ENCODE measurements at places on chromosomes 5 and 9. TPM values are rescaled to one million over a fixed set of nuclear protein-coding genes. Genes with fewer than 3 reads are reported as not detected.

DNA sequence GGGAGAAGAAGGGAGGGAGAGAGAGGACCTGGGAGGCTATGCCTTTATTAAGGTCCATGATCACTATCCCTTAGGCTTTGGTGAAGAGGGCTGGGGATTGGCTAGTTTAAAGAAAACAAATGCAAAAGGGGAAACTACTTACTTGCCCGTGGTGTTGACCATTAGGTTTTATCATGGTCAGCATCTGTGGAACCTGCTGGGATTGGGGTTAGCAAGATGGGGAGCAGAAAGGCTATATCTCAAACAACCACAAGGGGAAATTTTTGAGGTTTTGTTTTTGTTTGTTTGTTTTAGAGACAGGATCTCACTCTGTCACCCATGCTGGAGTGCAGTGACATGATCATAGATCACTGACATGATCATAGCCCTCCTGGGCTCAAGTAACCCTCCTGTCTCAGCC lies 9.0 kb upstream of the RAD23B start:
- DNase-seq: no peak

GRCh38 chr5:129972465-129973141 lies 68.3 kb downstream of the CHSY3 start:
- no peak for DNase-seq

GRCh38 chr5:129672006-129672405 lies 75.9 kb upstream of the MINAR2 start:
- no peak for DNase-seq

DNA sequence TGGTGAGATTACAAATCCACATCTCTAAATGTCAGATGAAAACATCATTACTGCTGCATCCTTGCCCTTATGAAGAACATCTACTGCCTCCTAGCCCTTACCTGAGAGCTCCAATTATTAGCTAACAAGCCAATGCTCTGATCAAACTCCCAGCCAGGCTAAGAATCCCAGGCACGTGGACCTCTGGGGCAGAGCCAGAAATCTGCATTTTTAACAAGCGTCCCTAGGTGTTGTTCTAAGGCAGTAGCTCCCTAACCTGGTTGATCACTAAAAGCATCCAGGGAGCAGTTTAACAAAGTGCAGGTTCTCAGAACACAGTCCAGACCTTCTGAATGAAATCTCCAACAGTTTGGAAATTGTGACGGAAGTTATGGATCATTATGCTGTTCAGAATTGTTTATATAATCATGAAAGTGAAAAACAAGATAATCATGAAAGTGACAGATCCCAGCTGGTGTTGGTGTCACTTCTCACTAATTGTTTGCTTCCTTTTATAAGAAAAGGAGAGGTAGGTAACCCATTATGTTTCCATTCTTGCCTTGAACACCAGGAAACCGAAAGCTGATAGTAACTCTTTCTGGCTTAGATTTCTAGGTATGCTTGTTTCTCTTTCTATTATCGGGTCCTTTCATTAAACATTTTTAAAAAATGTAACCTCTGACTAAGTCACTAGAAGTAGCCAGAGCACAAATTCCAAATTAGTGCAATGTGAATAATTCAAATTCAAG lies 216.5 kb upstream of the NR4A3 start:
- DNase-seq: no peak

GRCh38 chr5:83029912-83030311 lies 47.3 kb downstream of the TMEM167A start:
- no peak for DNase-seq

DNA sequence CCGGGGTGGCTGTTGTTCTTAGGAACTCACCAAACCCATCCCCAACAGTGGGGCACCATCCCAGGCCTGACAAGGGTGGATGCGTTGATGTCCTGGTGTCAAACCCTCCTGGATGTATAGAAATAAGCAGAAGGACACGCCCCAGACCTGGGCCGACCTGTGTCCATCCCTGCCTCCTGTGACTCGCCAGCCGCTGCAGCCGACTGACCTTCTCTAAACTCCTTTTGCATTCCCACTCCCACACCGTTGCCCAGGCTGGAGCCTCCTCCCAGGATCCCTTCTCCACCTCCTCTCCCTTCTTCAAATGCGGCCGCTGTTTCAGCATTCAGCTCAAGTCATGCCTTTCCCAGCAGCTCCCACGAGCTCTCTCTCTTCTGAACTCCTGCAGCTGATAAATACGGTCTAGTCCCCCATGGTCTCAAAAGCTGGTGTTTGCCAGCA lies 213.2 kb upstream of the IER5L start:
- no peak for DNase-seq

GRCh38 chr9:124257070-124257843 lies 492 bp upstream of the NEK6 start:
- DNase-seq: no peak

GRCh38 chr5:34599471-34600117 lies 56.5 kb upstream of the RAI14 start:
- no peak for DNase-seq

GRCh38 chr5:90446961-90447360 lies 27.6 kb downstream of the MBLAC2 start:
- no peak for DNase-seq

- no peak for DNase-seq
Measured at GRCh38 chr5:5363045-5363444, 59.4 kb upstream of the ICE1 start.

DNA sequence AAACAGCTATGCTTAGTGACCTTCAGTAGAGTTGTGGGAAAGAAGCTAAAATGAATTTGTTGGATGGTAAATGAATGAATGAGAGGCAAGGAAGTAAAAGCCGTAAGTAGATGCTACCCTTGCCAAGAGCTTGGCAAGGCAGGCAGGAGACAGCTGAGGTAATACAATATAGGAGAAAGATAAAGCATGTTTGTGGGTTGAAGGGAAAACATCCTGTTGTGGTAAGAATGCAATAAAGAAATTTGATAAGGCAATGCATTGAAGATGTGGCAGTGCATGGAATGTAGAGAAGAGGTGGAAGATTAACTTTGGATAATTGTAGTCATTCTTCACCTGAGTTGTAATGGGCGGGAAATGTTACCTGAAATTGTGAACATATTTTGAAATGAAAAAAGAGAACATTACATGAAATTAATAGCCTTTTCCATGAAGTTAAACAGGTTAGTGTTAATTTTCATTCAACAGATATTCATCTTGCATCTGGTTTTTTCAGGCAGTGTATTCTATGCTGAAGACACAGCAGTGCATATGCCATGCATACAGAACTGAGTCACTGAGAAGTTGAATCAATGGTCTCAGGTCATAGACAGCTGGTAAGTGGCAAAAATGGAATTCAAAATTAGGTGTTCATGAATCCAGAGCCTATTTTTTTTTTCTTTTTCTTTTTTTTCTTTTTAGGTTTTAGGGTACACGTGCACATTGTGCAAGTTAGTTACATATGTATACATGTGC lies 43.4 kb upstream of the SPINK5 start:
- no peak for DNase-seq

- no peak for DNase-seq
Measured at GRCh38 chr9:70529833-70530232, 115.4 kb upstream of the KLF9 start.

GRCh38 chr5:134124289-134125038 lies 10.0 kb downstream of the TCF7 start:
- no peak for DNase-seq

DNA sequence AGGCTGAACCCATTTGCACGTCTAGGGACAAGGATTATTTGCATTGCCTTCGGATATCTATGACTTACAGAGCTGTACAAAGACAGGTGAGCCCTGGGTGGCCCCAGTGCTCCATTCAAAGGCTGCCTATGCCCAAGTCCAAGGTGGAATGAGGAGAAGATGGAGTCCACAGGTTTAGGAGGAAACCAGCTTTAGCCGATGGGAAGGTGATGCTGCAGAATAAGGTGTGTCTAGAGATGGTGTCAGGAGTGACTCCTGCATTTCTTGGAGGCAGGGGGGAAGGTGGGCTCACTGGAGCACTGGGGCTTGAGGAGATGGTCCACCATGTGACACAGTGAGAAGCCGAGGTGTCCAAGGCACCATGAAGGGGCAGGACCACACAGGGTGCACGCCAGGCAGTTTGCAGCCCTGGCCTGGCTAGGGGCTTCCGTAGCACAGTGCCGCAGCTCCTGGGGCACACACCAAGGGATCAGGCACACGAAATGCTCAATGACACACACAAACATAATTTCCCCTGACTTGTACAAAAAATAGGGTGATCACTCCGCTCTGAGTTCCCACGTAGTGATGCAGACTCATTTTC lies 32.1 kb downstream of the SEMA4D start:
- no peak for DNase-seq

DNA sequence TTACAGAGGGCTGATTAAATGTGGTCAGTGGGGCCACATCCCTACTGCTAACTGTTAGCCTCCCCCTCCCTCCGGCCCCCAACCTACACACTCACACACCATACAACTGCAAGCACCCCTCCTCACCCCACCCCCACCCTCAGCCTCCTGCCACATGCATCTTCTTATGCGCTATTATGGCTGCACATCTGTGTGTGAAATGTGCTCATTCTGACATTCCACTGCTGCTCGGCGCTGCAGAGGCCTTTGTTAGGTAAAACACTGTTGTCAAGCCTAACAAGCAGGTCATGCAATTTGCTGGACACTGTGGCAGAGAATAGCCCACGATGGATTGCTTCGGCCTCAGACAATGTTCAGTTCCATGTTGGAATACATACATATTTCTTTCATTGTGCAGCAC lies 173.6 kb downstream of the NR2F1-AS1 start:
- no peak for DNase-seq

DNA sequence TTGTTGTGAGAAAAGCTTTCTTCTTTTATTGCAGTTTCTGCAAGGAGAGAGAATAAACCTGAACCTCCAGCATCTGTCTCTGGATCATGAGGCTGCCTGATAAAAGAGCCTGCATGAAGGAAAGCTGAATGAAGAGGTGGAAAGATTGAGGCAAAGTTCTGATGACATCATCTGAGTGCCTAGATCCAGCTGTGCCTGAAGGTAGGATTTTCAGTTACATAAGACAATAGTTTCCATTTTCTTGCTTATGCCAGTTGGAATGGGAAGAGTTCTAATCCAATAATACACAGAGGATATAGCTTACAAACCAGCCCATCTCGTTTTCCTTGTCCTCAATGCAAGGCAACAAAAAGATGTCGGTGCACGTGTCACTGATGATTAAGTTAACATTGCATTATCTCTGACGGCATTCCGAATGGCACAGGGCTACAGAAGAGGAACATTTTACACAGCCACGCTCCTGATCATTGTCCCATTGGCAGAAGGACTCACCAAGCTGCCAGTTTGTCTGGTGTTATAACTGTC lies 105.5 kb upstream of the ERCC6L2 start:
- no peak for DNase-seq

- no peak for DNase-seq
Measured at GRCh38 chr9:94867842-94868312, 141.4 kb downstream of the AOPEP start.

GRCh38 chr5:109225716-109226625 lies 183.8 kb downstream of the PJA2 start:
- DNase-seq: no peak

DNA sequence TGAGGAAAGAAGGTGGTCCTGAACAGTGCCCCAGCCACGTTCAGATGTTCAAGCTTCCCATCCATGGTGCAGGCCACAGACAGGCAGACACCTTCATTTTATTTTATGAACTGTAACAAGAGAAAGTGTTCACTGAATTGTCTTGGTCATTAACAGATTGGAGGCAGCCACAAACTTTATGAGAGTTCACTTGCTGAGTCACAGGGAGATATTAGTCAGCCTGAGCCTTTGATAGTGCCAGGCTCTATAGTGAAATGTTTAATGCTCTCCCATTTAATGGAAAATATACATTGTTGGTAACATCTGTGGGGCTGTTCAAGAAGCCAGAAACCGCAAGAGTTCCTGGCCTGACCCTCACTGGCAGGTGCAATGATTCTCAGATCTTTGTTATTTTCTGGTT lies 237.0 kb downstream of the TENT4A start:
- no peak for DNase-seq

- DNase-seq: no peak
Measured at GRCh38 chr9:78542491-78543181, 245.7 kb downstream of the PSAT1 start.

GRCh38 chr5:74633695-74634094 lies 6.8 kb downstream of the ENC1 start:
- DNase-seq: no peak

GRCh38 chr9:21779397-21779796 lies 23.0 kb upstream of the MTAP start:
- DNase-seq: no peak

DNA sequence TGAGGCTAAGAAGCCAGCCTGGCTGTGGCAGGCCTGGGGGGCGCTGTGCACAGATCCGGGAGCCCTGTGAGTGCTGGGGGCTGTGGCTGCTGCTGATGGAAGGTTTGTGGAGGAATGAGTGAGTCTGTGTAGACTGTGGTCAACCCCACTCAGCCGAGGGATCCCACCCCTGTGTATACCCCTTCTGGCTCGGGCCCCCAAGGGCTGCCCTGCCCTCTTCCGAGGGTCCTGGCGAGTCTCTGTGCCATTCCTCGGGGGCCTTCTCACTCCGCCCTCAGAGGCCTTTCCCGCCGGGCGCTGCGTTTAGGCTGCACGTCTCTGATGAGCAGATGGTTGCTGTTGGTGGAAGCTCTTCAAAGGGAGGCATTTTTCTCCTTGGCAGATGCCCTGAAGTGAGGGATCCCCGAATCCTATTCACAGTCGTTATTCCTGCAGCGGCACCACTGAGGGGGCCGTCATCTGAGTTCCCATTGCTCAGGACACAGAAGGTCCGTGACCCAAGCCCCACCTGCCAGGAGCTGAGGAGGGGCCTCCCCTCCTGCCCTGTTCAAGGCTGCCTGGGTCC lies 94.1 kb downstream of the RXRA start:
- DNase-seq: no peak

DNA sequence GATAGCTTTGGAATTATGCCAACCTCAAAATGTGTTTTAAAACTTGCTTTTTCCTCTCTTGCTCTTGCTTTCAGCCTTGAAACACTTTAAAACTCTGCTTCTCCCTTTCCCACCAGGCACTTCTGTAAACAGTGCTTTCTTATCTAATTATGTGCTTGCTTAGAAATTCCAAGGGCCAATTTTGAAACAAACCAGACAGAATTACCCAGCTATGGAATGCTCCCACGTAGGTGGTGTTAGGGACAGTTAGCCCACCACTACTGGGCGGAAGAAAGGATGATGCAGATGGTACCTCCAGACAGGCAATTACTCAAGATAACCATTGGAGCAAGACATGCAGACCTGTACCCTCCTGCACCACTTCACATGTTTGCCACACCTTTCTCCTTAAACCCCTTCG lies 523.0 kb upstream of the PTPRD start:
- no peak for DNase-seq

AFAP1L1 gene
- 8.4 TPM for total RNA-seq

PCDHGC4 gene
- total RNA-seq: 3.6 TPM

CTXN3 gene
- total RNA-seq: not detected

OTP gene
- not detected for total RNA-seq

IL5 gene
- total RNA-seq: not detected

ZBED3 gene
- total RNA-seq: 14.7 TPM

PCDHGA5 gene
- 4.6 TPM for total RNA-seq

MAN2A1 gene
- total RNA-seq: 56.9 TPM

SOX30 gene
- total RNA-seq: 0.52 TPM

All from ureter (tissue), 1 donor.